Activated CD8-positive, alpha-beta memory T cell treated with anti-CD3 and anti-CD28 coated beads, Interleukin-2, amount 50 U/mL, for 4 hours (primary cell): ENCODE measurements at places on chromosomes 5 and 9.

- DNase-seq: no peak
Measured at GRCh38 chr5:75885849-75886596, 168.8 kb upstream of the POC5 start.

DNA sequence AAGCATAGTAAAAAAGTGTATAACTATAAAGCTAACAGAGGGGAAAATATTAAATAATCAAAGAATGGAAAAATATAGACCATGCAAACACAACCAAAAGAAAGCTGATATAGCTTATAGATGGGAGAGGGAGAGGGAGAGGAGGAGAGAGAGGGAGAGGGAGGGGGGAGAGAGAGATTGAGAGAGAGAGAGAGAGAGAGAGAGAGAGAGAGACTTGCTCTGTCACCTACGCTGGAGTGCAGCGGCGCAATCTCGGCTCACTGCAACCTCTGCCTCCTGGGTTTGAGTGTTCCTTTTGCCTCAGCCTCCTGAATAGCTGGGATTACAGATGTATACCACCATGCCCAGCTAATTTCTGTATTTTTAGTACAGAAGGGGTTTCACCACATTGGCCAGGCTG is 110.6 kb downstream of the RAPGEF6 start:
- DNase-seq: no peak

GRCh38 chr5:137095597-137095996 is 403.5 kb downstream of the SPOCK1 start:
- DNase-seq: no peak

DNA sequence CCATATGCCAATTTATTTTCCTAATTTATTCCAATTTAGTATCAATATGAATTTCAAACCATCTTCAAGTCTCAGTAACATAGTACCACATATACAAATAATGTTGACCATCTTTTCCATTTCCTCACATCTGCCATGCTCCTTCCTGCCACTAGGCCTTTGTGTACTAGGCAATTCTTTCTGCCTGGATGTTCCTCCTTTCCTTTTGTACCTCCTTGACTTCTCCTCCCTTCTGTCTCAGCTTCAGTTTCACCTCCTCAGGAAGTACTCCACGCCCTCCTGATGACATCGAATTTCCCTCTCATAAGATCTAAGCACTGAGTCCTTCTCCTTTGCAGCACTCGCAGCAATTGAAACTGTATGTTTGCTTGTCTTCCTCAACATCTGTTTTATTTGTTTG is 53.9 kb downstream of the MEF2C start:
- DNase-seq: no peak
